ENCODE measurements at places on chromosomes 7 and 10. TPM values are rescaled to one million over a fixed set of nuclear protein-coding genes. Genes with fewer than 3 reads are reported as not detected.

DNA sequence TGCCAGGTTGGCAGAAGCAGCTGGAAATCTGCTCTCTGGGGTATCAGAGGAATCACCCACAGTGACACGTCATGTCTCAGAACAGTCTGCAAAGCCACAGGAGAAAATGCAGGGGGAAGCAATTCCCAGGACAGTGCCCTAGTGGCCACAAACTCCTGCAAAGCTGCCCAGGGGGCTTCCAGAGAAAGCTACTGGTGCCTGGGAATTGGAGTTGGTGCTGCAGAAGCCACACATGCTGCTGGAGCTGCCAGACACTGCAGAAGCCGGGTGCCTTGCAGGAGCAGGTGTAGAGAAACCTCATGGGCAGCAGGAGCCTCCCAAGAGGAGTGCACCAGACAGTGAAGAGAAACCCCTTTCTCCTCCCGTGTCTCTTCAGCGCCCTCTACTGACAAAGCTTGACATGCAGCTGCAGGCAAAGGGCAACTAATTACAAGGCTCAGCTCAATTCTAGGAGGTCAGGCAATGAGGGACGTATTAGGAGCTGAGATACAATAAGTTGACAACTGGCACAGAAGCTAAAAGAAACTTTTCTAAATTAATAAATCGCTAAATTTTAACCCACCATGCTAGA is 30.2 kb upstream of the NUB1 start:
- DNase-seq, result no peak

ZSWIM8 gene
- total RNA-seq, result 35.2 TPM

- no peak for DNase-seq
Measured at GRCh38 chr10:31961277-31962074, 32.8 kb upstream of the ARHGAP12 start.

GIMAP4 gene
- total RNA-seq, result 19.7 TPM

- no peak for DNase-seq
Measured at GRCh38 chr7:128726059-128726736, 13.0 kb upstream of the CALU start.

DNA sequence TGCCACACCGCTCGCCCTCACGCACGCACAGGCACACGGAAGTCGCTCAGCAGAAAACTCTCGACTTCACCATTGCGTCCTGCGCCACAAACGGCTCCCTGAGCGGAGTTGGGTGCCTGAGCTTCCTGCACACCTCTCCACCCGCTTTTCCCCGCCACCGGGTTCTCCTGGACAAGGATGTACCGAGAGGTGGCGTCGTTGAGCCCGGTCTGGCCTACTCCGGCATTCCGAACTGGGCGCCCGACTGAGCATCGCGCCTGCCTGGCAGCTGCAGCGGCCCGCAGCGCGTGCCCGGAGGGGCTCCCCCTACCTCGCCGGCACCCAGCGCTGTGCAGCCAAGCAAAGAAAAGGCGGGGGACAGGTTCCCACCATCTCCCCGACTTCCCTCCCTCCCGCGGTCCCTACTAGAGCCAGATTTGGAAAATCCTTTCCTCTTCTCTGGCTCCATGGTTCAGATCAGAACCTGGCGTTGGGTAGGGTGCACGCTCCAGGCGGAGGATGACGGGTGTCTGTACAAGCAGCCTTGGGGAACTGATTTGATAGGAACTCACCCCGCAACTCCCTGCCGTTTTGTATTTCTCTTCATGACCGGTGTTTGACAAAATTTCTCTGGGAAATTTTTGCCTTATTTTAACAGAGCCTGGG is 1.7 kb downstream of the SORCS3 start:
- peak; percentile 39 for DNase-seq

- no peak for DNase-seq
Measured at GRCh38 chr10:27759483-27760272, 14.1 kb upstream of the MKX start.

GRCh38 chr7:18906901-18907300 is 210.5 kb downstream of the TWIST1 start:
- no peak for DNase-seq

GRCh38 chr10:126928274-126928673 is 23.0 kb downstream of the DOCK1 start:
- DNase-seq, result no peak

ANTXRL gene
- 0.49 TPM for total RNA-seq

DNA sequence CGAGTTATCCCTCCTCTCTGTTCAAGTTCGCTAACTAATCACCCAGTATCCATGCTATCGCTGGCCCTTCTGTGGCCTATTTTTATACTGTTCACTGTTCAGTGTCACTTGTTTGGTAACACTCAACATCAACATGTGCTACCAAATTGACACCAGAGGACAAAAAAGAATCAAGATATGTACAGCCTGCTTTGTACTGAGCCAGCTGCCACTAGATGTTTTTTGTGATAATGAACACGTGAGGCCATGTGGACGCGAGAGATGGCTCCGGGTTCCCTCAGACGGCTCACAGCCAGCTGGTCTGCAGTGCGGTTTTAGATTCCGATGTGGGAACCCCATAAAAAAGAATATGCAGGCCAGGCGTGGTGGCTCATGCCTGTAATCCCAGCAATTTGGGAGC is 21.2 kb downstream of the CAV1 start:
- no peak for DNase-seq

DNA sequence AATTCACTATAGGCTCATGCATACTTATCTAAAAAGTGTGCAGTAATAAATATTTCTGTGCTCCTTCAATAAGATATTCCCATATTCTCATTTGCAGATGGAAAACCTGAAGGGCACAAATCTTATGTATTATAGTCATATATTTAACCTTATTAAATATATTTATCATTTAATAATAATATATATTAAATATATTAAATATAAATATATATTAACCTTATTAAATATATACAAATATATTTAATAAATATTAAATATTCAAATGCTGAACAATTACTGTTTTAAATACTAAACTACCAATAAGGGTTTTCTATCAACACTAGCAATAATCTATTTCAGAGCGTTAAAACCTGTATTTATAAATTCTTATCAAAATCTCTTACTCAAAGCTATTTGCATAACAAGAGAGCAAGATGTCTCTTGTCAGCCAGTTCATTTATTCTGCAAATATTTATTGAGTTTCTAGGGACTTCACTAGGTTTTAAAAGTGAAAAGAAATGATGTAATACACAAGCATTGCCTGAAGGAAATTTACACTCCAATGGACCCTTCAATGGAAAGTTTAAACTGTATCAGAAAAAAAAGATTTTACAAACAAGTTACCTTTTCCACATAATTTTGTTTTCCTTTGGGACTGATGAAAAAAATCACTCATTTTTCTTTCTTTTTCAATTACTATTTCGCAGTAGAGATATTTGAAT is 159.2 kb downstream of the AGMO start:
- no peak for DNase-seq

DNA sequence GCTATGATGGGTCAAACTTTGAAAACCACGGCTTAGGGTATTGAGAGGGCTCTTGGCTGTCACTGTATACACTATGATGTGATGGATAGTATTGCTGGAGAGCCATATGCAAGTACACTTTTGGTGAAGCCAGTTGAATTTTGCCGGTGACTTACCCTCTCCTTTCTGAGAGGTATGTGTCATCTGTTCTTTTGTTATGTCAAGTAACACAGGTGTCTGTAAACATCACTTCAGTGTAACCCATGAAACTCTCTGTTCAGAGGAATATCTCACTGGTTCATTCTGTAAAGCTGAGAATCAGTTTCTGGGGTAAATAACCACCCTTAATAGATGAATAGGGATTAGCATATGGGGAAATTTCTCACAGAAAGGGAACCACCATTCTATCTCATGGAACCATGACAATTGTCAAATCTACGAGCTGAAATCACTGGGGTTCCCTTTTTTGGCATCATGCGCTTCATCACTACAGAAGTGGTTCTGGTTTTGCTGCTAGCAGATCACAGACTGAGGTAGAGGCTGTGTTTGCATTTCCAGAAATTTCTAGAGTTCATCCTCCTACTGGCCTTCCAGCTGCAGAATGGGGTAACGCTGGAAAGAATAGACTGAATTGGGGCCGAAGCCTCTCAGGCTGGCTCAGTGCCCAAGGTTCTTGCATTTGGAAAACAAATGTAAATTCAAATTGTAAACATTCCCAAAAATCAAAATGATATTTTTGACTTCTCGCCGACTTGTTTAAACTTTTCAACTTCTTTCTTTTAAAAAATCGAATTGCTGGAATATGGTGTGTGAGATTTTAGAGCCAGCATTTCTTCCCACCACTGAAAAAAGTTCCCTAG is 83.3 kb upstream of the CREB5 start:
- DNase-seq, result no peak

OR6B1 gene
- not detected for total RNA-seq

DNA sequence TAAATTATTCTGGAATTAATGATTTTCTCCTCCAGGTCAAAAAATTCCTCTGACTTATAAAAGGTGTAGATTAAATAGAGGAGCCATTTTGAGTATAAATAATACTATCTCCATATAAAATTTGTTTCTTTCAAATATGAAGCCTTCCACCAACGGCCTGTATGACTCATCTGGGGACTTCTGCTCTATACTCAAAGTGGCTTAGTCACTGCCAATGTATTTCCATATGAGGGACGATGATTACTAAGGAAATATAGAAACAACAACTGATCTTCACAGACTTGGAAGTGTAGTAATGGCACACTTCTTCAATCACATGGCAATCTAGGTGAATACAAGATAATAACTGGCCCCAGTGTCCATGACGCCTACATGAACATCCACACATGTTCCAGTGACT is 335.6 kb upstream of the HGF start:
- DNase-seq, result no peak

DNA sequence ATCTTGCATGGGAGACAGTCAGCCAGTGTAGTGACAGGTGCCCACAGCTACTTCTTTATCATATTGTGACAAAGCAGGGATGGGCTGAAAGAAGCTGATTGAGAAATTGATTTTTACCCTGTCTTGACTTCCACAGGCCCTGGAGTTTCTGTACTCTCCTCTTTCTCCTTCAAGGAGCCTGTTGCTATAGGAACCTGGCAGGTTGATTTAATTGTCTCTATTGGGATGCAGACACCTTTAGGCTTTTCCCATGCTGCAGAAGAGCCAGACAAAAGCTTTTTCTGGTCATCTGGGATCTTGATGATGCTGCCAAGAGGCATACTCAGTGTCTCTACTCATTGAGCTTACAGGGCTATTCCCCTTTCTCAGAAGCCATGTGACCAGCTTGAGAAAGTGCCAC is 754.8 kb downstream of the KCNMA1 start:
- no peak for DNase-seq

ECHS1 gene
- 236 TPM for total RNA-seq

AGR3 gene
- total RNA-seq, result not detected

- no peak for DNase-seq
Measured at GRCh38 chr10:93319896-93320295, 162.2 kb downstream of the MYOF start.

GRCh38 chr10:31051703-31052102 is 20.0 kb upstream of the ZNF438 start:
- no peak for DNase-seq

Measured in heart right ventricle (tissue), 16 donors.